ENCODE measurements at places on chromosomes 7 and 10.

DNA sequence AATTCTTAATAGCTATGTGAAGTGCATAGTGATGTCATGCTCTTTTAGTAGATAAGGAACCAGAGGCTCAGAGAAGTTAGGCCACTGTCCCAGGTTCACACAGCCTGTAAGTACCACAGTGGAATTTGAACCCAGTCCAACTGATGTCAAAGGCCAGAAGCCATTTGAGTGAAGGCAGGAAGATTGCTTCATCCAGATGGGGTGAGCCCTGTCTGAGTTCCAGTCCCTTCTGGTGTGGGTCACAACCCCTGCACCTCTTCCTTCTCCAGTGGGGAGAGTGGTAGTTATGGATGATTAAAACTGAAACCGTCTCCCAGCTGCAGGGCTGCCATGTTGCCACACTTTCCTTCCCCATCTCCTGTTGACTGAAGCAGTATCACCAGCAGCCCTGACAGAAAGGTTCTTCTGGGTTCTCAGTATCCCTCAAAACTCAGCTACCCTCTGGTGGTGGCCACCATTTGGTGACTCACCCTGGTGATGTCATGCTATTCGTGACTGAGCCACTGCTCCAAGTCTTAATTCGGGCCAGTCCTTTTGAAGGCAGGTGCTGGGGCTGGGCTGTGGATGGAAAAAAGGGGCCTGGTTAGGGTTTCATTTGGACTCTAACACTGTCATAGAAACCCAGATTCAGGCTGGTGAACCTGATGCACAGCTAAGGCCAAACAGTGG is 1.5 kb upstream of the C10orf95 start:
- no peak for DNase-seq

DNA sequence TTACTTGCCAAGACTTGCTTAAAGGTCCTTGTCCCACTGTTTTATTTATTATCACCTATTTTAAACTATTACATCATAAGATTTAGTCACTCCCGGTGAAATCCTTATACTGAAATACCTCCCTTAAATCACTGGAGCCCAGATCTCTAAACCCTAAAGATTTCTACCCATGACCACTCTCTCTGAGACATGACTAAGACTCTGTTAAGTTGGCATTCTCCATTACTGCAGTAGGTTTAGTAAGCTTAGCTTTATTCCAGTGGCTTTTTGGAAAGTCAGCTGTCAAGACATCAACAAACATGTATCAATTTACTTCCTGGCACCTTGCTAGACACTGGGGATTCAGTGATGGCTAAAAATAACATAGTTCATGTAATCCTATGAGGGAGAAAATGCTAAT is 874.2 kb downstream of the KCNMA1 start:
- no peak for DNase-seq

- DNase-seq, result no peak
These were observed 18.1 kb upstream of the LIPK start for GRCh38 chr10:88687853-88688467.

GRCh38 chr10:80612261-80612660 is 74.6 kb downstream of the SH2D4B start:
- no peak for DNase-seq

GRCh38 chr7:134696261-134696660 is 49.6 kb downstream of the BPGM start:
- no peak for DNase-seq

DNA sequence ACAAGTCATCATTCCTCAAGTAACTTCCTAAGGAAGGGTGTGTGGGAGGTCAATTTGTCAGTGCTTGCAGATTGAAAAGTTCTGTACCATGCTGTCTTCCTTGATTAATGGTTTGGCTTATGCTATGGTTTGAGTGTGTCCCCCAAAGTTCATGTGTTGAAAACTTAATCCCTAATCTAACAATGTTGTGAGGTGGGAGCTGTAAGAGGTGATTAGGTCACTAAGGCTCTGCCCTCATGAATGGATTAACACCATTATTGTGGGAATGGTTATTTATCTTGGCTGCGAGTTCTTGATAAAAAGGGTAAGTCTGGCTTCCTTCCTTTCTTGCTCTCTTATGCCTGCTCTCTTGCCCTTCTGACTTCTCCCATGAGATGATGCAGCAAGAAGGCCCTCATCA is 29.3 kb upstream of the TMEM229A start:
- DNase-seq, result no peak

DNA sequence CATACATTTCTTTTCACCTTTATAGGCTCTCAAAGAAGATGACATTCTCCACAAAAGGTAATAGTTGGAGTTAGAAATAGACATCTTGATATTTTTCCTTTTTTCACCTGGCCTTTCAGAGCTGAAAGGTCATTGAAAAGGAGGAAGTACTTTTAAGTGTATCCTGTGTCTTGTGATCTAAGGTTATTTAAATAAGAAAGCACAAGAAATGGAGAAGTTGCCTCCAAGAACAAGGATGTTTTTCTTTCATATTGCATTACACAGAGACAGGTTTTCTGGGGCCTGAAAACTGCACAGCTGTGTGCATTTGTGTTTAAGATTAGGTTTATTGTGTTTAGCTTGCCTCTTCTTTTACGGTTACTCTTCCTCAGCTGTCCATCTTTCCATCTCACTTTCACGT is 103.4 kb upstream of the SEMA3D start:
- no peak for DNase-seq

GRCh38 chr7:8014399-8014798 is 45.8 kb downstream of the GLCCI1 start:
- no peak for DNase-seq

DNA sequence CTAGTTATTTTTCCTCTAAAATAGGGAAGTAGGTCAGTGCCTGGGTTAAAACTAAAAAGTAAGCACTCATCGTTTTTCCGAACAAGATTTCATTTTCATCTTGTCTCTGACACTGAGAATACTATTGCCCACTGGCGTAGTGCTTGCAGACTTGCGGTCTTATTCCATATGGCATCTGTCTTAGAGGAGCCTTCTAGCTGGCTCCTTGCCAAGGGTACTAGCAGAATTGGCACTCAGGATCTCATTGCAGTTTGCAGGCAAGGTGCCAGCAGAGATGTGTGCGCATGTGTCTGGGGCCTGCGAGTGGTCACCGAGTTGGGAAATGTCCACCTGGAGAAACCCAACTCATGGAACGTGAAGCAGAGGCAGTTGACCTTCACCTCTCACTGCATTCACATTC is 143.4 kb downstream of the CELF2 start:
- no peak for DNase-seq

- no peak for DNase-seq
These were observed 11.8 kb downstream of the MET start for GRCh38 chr7:116683786-116684185.

GRCh38 chr10:86840498-86840897 is 84.1 kb downstream of the BMPR1A start:
- DNase-seq, result no peak

- DNase-seq, result no peak
These were observed 6.0 kb downstream of the ADCK2 start for GRCh38 chr7:140678816-140679130.
